Activated T-cell treated with anti-CD3 and anti-CD28 coated beads, Interleukin-2, amount 50 U/mL, for 1 hour (primary cell): ENCODE measurements at places on chromosomes 6 and 20.

GRCh38 chr6:9647599-9647998 lies 767.3 kb downstream of the TFAP2A start:
- DNase-seq: no peak

- no peak for DNase-seq
Measured at GRCh38 chr20:54118220-54119001, 48.0 kb upstream of the BCAS1 start.

DNA sequence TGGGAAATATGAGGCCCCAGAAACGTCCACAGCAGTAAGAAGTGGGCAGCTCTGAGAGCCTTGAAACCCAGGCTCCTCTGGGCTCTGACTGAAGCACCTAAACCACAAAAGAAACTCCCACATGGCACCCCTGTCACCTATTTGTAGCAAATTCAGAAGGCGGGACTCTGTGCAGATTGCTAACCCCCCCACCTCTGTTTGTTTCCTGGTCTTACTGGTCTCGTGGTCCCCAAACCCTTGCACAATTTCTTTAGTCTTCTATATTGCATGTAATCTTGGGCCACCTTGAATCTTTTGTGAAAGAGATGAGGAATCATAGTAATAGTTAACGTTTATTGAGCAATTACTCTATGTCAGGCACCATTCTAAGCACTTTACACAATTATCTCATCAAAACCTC lies 154.3 kb downstream of the PREX1 start:
- no peak for DNase-seq

DNA sequence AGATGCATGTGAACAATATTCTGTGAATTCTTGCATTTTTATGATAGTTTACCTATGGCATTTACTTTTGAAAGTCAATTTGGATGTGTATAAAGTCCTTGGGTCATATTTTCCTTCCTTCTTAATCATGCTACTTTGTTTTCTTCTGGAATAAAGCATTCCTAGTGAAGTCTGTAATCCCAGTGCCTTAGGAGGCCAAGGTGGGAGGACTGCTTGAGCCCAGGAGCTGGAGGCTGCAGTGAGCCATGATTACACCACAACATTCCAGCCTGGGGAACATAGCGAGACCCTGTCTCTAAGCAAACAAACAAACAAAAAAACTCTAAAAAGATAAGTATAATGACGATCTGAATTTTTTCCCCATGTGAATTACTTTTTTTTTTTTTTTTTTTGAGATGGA lies 69.7 kb upstream of the SYNCRIP start:
- DNase-seq: no peak

DNA sequence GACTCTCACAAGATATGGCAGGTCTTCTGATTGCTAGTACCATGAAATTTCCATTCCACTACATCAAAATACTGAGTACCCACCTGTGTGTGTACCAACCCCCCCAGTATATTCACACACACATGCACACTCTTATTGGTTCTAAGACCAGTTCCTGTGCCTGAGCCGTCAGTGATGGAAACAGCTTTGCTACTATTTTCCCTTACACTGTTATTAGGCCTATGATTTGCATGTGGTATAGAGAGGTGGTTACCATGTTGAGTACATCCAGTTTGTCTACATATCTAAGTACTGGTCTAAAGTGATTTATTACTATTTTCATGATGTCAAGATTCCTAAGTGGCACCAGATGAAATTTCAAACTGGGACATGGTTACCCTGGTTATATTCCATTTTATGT lies 459.9 kb downstream of the BCKDHB start:
- DNase-seq: no peak

- DNase-seq: no peak
Measured at GRCh38 chr20:32251470-32251869, 26.0 kb upstream of the KIF3B start.

DNA sequence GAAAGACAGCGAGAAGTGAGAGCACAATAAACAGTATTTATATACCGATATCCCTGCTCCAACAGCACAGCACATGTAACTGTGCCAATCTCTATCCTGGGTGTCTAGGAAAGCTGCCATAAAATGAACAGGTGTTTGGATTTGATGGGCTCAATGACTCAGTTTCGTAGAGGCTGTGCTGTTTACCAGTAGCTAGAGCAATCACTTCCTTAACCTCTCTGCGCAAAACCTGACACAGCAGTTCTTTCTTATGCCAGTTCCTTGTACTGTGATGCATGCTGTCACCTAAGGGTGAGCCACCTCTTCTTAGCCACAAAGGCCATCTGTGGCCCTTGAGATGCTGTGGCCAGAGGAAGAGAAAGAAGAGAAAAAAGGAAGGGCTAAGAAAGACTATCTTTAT lies 59.3 kb downstream of the SHPRH start:
- DNase-seq: no peak

DNA sequence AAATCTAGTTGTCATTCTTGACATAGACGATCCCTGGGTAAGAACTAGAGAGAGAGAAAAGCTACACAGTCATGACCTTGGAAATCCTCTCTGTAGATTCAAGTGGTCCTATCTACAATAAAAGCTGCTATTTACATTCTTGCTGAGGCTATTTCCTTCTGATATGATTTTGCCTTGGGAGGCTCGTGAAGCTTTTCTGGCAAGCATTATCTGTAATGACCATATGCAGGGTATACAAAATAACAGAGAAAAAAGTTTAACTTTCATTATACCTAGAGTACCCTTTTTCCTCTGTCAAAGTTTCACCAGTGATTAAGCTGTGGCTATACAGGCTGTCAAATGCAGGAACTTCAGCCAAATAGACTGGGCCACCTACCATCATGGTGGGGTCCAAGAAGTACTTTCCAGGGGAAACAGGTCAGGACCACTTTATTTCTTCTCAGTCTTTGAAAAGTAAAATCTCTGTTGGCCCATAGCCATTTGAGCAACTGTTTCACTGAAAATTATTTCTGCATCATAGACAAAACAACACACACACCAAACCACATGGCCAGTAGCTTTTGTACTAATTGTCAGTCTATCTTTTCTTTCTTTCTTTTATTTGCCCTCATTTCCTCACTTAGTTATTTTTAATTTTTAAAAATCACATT lies 677.0 kb upstream of the ID4 start:
- no peak for DNase-seq

DNA sequence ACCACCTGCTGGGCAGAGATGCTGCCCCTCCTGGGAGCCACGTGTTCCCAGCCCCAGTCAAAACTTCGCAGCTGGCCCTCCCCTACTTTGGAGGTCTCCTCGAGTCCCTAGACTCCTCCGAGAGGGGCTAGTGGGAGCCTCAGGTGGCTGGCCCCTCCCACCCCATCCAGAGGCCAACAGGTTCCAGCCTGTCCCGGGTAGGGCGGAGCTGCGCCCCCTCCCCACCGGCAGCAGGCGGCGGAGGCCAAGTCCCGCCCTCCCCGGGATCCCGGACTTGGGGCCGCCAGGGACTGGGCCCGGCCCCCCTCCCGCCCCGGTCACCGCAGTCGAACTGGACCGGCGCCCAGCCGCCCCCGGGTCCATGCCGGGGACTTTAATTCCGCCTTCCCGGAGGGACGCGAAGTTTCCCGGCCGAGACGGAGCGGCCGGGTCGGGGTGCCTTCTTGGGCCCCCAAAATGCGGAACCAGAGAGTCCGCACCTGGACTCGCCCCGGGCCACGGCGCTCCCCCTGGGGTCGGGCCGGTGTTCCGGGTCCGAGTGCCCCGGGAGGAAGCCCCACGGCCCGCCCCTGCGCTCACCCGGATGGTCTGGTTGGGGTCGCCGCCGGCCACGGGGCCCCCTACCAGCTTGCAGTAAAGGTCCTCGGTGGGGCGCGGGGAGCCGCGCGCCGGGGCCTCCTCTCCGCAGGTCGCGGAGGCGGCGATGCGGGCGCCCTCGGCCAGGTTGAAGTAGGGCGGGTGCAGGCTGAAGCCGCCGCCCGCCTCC lies 559 bp downstream of the LAMA5 start:
- DNase-seq: no peak

DNA sequence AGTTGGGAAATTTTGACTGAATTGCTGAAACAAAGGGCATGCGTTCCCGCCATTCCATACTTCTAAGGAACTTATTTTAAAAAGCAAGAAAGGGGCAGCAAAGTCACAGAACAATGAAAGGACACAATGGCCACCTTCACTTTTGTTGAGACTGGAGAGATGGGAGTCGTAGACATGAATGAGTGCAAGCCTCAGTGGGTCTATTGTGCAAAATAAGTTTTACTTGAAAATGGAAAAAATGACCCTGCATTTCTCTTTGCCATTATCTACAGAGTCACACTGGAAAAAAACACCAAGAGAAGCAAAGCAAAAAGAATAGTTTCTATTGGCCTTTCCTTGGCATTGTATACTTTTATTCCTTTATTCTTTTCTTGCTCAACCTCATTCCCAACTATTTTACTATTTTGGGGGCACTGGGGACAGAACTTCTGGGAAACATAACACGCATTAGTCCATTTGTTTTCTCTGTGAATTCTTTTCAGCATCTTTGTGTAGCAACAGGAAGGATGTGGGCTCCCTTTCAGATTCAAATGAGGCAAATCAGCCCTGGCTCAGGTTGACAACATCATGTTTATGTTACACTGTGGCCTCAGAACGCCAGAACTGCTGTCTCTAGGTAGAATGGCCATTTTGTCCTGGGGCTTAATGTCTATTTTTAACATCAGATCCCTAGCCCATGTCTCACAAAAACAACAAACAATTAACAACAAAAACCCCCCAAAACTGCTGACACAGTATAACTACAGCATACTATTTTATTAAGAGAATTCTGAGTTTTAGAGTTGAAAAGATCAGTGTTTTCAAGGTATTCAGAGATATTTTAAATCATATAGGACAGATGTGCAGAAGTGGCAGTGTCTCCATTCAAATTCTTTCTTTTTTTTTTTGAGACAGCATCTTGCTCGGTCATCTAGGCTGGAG lies 122.2 kb downstream of the FYN start:
- DNase-seq: no peak

GRCh38 chr6:67411036-67411435 lies 1224.0 kb upstream of the ADGRB3 start:
- DNase-seq: no peak

- DNase-seq: no peak
Measured at GRCh38 chr6:19042420-19042819, 655.3 kb downstream of the RNF144B start.

DNA sequence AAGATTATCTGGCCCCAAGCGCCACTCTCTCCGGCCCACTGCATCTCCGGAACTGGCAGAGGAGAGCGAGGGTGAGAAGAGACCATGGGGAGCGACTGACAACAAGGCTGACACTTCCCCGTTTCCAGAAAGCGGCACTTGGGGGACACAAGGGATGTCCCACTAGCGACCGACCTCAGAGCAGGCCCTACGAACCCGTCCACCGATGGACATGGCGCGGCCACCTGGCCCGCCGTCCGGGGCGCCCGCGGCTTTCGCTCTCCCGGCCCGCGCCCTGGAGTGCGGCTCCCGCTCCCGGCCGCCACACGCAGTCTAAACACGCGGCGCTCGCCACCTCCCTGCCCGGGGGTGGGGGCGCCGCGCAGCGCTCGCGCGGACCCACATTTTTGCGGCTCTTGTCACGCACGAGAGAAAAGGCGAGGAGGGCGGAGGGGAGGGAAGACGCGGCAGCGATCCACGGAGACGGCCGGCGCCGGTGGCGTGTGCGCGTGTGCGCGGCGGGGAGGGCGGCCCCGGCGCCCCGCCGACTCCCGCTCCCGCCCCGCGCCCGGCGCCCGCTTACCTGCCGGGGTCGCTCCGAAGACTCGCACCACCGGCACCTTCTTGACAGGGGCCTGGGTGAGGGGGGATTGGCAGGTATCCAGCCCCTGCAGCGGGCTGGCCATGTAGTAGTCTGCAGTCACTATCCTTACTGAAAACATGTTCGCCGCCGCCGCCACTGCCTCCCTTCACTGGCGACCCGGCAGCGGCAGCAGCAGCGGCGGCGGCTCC lies 645 bp downstream of the REV3L start:
- no peak for DNase-seq

- DNase-seq: no peak
Measured at GRCh38 chr20:62273416-62273815, 29.4 kb upstream of the ADRM1 start.

DNA sequence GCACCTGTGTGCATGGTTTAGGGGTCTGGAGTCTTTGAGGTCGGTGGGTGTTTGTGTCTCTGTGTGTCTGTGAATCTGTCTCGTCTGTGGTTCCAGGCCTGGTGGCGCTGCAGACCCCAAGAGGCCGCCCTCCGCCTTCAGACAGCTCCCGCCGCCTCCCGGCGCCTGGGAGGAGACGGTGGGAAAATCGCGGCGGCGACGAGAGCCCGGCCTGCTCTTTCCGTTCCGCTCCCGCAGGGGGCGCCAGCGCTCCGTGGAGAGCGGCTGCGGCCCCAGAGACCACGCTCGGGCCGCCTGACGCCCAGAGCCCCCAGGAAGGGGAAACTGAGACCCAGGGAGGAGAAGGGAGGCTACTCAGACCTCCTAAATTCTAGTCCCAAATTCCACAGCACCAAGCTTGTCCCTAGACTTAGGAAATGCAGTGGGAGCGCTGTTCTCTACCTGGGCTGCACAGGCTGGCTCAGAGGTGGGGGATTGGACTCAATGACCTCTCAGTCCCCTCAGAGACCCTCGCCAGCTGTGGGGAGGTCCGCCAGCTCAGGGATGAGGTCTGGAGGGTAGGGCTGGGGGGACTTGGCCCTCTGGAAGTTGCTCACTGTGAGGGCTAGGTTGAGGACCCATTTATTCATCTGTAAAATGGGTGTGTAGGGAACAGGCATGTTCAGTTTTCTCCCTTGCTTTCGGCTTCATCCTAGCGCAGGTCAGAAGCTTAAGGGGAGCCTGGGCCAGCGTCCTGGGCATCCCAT lies 36.9 kb upstream of the BLCAP start:
- peak; percentile 52 for DNase-seq

- DNase-seq: no peak
Measured at GRCh38 chr6:16712931-16713484, 48.3 kb downstream of the ATXN1 start.

DNA sequence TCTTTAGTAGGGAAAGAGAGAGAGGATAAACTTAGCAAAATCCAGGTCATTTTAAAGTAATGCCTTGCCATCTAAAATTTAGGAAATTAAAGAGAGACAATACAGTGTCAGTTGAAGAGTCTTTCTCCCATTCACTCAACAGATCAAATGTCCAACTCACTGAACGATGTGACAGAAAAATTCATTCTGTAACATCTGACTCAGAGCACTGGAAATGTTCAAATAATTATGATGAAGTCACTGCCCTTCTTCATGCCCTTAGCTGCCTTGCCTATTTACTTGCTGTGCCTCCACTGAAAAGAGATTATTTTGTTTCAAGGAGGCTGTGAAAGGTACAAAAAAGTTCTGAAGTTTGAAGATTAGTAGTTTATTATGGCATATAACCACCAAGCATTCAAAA lies 434.8 kb downstream of the ADGRB3 start:
- no peak for DNase-seq

GRCh38 chr6:14739827-14740226 lies 506.0 kb upstream of the JARID2 start:
- DNase-seq: no peak

DNA sequence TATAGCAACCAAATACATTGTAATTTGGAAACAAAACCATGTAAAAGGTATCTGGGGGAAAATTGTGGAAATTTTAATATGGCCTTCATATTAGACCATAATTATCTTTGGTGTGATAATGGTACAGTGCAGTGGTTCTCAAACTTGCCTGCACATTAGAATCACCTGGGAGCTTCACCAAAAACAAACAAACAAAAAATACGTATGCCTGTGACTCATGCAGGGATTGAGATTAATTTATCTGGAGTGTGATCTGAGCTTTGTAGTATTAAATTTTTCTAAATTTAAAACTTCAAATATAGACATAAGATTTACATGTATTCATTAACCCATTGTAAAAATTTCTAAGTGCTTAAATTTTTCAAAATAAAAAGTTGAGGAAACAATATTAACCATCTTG lies 31.5 kb downstream of the ARHGAP18 start:
- no peak for DNase-seq
